GM23338 (cell line): ENCODE measurements at places on chromosomes 2 and 18. TPM values are rescaled to one million over a fixed set of nuclear protein-coding genes. Genes with fewer than 3 reads are reported as not detected.

DNA sequence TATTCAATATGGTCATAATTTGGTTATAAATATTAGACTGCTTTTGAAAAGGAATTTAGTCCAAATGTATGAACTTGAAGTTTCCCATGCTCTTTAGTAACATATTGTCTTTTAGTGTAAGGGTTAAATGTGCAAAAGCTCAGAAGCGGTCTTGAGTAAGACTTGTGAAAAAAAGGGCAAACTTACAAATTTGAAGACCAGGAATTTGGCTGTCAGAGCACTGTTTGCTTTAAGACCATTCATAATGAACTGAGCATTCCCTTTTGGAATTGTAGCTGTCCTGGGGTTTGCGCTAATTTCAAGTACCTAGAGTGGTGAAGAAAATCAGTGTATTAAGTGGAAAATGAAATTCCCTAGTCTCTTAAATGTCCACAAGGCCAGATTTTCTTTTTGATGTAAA is 6.9 kb upstream of the ZEB2 start:
- no peak for DNase-seq

DNA sequence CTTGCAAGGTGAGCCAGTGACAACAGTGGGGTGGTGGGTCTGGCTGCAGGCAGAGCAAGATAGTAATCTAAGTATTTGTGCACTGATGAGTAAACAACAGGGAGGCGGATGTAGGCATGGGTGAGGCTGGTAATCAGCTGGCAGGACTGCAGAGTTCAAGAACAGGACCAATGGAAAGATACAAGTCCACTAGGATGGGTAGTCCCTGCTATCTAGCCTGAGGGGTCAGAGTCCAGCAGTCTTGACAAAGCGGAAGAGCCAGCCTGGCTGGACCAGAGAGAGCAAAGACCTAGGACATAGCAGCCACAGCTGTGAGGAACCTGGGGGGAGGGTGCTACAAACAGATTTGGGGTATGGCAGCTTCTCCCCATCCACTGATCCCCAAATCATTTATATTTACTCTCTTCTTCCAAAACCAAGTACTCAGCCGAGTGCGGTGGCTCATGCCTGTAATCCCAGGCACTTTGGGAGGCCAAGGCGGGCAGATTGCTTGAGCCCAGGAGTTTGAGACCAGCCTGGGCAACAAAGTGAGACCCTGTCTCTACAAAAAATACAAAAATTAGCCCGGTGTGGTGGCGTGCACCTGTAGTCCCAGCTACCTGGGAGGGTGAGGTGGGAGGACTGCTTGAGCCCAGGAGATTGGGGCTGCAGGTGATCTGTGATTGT is 25.9 kb downstream of the VIL1 start:
- DNase-seq: no peak

- no peak for DNase-seq
Observed at GRCh38 chr2:163723881-163724280, 11.9 kb downstream of the FIGN start.

- no peak for DNase-seq
Observed at GRCh38 chr2:156803967-156804366, 367.8 kb downstream of the GPD2 start.

HOXD4 gene
- total RNA-seq: not detected in 2 replicates
